ENCODE measurements at places on chromosomes 2 and 18.

GRCh38 chr2:68536000-68536399, 68.6 kb downstream of the APLF start:
- no peak for DNase-seq

DNA sequence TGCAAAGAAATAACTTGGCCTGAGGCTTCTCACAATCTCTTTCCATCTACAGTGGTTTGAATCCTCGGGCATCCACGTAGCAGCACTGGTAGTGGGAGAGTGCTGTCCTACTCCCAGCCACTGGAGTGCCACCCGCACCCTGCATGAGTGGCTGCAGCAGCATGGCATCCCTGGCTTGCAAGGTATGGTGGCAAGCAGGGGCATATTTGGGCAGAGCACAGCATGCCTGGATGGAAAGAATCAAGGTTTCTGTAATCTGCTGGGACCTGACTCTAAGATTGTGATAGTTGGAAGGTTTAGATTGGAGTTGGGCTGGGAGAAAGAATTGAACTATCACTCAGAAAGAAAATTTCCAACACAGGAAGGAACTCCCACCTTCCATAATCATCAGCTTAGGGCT, 4.0 kb downstream of the CAD start:
- DNase-seq: no peak

DNA sequence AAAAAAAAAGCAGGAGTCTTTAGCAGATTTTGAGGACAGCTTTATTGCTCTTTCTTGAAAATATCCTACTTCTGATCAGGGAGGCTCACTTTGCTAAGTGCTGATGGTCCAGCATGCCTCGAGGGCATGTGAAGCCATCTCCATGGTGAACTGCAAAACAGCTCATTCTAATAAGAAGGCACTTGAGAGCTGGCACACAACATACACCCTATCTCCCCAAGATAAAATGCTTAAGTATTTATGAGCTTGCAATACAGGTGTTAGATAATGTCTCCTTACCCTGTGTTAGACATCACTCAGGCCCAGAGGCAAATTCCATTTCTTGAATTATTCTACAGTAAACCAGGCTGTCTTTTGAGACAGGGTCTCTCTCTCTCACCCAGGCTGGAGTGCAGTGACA, 2.7 kb downstream of the ENOSF1 start:
- DNase-seq: no peak

- DNase-seq: no peak
Observed at GRCh38 chr2:199738727-199739412, 112.1 kb downstream of the FTCDNL1 start.

DNA sequence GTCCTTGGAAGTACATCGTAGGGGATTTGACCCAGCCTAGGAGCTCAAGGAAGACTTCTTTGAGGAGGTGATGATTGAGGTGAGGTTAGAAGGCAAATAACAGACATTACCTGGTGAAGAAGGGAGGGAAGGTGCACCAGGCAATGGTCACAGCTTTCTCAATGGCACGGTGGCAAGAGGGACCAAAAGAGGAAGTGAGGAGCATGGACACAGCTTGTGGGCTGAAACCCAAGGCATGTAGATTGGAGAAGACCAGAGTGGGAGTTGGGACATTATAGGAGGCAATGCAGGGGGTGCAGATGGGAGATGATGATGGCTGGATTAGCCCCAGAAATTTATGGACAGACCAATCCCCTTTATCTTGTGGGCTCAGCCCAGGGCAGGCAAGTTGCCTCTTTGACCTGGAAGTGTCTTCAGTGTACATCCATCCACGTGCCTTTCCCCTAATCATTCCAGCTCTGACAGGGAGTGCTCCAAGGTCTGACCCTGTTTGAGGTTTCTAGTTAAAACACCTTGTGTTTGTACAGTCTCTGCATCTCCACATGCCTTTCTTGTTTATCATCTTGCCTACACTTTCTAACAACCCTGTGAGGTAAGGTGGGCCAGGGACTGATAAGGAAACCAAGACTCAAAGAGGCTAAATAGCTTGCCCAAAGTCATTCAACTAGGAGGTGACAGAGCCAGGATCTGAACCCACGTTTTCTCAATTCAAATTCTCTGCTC, 59.1 kb downstream of the NRP2 start:
- no peak for DNase-seq

Data from NCI-H1930 (cell line).